ENCODE measurements at places on chromosomes 2 and 18.

GRCh38 chr2:14234911-14235310, 397.6 kb upstream of the LRATD1 start:
- no peak for DNase-seq

GRCh38 chr2:105438104-105438929, 39.5 kb upstream of the FHL2 start:
- DNase-seq, result no peak

GRCh38 chr2:237388036-237388435, 25.9 kb downstream of the COL6A3 start:
- no peak for DNase-seq

- DNase-seq, result no peak
Observed at GRCh38 chr2:170465241-170465640, 249.9 kb upstream of the SP5 start.

- no peak for DNase-seq
Observed at GRCh38 chr18:10455726-10456453, 1.5 kb downstream of the APCDD1 start.

DNA sequence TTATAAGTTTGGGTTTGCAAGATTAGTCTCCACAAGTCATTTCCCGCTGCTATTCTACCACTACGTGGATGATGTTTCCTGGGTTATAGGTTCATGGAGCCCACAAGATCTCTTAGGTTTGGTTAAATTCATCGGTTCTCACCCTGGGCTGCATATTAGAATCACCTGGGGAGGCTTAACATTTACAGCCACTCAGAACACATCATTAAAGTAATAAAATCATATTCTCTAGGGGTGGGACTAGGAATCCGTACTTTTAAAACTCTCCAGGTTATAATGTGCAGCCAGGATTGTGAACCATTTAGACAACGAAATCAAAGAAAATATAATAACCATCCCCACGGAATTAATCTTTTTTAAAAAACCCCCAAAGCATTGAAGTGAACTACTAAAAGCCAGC, 167.7 kb downstream of the ACTR3 start:
- no peak for DNase-seq

DNA sequence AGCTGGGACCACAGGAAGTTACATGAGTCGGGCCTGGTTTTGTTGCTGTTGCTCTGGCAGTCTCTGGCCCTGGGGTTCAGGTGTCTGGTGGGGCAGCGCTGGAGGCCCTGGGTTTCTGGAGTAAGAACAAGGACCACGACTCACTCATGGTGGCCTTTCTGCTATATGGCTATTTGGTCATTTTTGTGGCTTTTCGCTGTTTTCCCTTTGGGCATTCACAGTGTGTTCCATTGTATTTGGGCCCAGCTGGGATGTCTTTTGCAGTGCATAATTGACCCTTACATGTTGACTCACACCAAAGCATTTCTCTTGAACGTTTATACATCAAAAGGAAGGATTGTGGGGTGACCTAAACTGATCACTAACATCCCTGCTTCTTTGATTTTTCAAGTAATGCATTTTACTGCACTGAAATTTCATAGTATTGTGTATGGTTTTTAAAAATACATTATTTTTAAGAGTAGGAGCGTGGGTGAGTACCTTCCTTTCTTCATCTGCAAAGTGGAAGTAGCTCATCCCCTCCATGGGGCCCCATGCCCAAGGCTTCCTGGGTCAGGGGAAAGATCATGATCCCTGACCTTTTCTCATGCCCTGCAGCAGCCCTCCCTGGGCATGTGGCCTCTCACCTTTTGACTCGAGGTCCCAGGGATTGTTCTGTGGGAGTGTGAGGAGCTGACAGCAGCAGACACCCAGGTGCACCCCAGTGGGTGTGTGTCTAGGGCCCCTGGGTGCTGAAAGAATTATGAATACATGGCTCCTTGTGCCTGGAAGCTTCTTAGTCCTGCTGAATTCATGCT, 225.5 kb downstream of the AGAP1 start:
- no peak for DNase-seq

All from SK-N-MC (cell line).